Activated CD4-positive, alpha-beta T cell treated with anti-CD3 and anti-CD28 coated beads, Interleukin-2, amount 50 U/mL, for 24 hours (primary cell): ENCODE measurements at places on chromosomes 12 and 14.

DNA sequence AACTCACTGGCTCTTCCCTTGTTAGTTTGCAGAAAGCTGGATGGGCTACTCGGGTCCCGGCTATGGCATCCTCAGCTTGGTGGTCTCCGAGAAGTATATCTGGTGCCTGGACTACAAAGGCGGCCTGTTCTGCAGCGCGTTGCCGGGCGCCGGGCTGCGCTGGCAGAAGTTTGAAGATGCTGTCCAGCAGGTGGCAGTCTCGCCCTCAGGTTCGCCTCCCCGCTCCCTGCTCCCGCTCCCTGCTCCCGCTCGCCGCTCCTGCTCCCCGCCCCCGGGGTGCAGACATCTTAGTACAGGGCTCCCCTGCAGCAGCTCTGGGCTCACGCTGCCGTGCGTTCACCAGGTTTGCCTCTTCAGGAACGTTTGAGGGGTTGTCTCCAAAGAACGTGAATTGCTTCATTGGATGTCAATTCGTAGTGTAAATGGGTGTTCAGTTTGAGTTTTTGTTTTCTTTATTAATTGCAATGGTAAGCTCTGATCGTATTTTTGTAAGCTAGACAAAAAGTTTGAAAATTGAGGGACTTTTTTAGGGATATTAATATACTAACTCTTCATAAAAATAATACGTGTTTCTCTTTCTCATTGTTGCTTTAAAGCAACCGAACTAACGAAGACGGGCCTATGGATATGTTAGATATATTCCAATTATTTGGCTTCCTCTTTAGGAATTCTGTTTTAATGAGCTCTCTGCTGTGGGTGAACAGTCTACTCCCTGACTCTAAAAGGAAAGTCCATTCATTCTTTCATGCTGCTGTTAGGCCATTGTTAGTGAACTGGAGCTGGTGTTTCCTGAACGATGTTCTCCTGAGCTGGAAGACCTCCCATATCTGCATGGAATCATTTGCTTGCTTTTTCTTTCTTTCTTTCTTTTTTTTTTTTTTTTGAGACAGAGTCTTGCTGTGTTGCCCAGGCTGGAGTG, 71.3 kb downstream of the ANKRD9 start:
- DNase-seq: peak; percentile 15

DNA sequence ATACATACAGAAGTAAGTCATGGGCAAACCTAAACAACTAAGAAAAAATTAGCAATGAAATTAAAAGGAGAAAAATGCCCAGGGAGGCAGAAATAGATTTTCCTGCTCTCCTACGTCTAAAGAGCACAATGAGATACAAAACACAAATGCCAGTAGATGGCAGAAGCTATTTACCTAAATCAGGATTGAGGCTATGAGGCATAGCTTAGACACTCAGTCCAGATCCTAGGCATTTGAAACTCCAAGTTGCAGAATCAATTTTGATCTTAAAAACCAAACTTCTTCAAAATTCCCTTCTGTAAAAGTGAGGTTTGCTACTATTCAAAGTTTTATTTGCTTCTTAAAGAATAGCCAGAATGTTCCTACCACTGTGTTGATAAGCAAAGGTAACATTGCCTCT, 368.6 kb downstream of the DAD1 start:
- no peak for DNase-seq

DNA sequence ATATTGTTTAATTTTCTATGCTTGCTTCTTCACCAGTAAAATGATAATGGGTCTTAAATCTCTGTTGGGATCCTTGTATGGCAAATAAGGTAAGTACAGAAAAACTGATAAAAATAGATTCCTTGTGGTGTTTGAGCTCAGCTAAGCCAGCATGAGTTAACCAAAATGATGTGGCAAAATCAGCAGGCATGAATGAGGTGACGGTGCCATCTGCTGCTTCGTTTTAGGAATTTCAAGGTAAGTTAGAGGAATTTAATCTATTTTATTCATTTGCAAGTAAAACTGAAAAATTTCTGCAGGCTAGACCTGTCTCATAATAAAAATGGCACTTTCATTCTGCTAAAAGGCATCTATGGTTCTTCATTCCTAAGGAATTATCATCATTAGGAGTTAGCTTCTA, 10.0 kb upstream of the CLEC7A start:
- DNase-seq: peak; percentile 46

GRCh38 chr14:100772607-100773165, 46.0 kb downstream of the DLK1 start:
- DNase-seq: no peak

DNA sequence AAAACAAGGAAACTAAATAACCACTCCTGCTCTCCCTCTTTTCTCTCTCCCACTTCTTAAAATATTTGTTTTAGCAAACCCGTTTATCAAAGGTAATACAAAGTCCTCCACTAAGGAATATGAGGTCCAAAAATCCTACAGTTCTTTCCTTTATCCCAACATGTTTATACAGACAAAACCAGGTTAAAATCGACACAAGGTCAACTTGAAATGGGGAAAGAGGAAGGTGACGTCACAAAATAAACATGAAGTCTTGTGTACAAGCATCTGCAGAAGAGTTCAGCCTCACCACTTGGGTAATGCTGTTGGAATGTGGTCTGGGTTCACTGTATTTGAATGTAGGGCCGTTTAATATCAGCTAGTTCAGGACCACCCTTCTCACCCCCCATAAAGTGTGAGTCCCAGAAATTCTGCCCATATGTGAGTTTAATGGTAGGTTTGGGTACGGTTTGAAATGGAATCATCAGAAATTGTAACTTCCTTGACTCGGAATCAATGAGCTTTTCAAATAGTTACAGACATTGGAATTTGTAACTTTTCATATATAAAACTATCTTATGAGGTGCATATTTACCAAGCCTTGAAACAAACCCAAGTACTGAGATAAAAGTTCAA, 120.0 kb upstream of the SLC38A2 start:
- no peak for DNase-seq

DNA sequence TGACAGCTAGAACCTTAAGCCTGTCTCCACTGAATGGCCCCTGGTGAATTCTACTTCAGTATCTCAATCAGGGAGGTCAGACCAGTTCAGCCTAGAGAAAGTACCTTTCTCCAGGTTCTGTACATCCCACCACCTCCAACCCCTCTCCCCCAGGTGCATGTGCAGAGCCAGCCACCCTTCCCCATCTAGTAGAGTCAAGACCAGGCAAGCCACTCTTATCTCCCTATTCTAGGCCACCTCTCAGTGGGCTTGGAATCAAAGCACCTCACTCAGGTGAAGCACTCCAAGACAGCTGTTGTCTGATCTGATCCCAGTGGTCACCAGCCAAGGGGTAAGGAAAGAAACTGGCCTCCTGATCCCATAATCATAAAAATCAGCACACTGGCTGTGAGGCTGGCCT, 340.9 kb downstream of the BCL11B start:
- DNase-seq: no peak

DNA sequence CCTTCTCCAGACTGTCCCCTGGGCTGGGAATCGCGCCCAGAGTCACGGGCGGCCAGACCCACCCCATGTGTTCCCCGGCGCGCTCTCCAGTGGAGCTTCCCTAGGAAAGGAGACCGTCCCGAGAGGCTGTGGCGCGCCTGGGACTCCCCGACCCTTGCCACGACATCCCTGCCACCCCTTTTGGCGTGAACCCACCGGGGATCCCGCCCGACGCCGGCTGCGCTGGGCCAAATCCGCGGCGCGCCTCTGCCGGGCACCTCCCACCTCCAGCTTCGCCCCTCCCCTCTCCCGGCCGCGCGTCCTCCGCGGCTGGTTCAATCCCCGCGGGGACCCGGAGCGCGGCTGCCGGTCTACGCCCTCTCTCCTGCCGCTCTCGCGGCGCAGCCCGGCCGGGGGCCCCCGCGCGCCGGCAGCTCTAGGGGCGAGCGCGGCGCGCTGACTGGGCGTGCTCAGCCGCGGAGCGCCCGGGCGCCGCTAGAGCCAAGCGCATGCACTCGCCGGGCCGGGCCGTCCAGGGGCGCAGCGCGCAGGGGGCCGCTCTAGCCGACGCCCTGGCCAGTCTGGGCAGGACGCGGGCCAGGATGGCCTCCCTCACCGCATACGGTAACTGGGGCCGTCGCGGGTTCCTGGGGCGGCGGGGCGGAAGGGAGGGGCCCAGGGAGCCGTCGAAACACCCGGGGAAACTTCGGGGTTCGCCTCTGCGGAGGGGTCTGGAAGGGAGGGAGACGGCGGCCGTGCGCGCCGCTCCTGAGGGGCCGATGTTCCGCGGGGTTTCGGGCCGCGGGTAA, 77.4 kb upstream of the ANO4 start:
- DNase-seq: no peak

GRCh38 chr12:94204499-94205247, 56.3 kb downstream of the PLXNC1 start:
- no peak for DNase-seq

- DNase-seq: no peak
Measured at GRCh38 chr14:23910101-23910875, 43.3 kb upstream of the DHRS4 start.

DNA sequence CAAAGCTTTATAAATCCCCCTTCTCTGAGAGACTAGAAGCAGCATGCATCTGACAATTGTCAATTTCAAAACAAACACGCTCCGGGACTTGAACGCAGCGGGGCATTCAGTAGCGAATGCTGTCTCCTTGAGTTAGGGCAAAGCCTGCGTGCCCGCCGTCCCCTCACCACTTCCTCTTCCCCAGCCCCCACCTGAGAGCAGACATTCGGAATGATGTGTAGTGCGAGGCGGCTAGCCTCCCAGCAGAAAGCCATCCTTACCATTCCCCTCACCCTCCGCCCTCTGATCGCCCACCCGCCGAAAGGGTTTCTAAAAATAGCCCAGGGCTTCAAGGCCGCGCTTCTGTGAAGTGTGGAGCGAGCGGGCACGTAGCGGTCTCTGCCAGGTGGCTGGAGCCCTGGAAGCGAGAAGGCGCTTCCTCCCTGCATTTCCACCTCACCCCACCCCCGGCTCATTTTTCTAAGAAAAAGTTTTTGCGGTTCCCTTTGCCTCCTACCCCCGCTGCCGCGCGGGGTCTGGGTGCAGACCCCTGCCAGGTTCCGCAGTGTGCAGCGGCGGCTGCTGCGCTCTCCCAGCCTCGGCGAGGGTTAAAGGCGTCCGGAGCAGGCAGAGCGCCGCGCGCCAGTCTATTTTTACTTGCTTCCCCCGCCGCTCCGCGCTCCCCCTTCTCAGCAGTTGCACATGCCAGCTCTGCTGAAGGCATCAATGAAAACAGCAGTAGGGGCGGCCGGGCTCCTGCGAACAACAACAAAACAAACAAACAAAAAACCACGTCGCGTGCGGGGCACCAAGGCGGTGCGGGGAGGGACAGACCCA, 2.2 kb downstream of the PRMT8 start:
- DNase-seq: no peak

GRCh38 chr12:131799828-131800593, 28.2 kb upstream of the MMP17 start:
- DNase-seq: no peak

- DNase-seq: no peak
Measured at GRCh38 chr14:99564256-99564925, 39.6 kb downstream of the CCDC85C start.
